ENCODE measurements at places on chromosomes 7 and 10.

- DNase-seq = no peak
These were observed 246.5 kb upstream of the MYO3A start for GRCh38 chr10:25687521-25687920.

- DNase-seq = no peak
These were observed 22.2 kb upstream of the WNT16 start for GRCh38 chr7:121306565-121306964.

GRCh38 chr7:23698822-23699221 lies 11.2 kb upstream of the STK31 start:
- DNase-seq = no peak

GRCh38 chr7:111103136-111103535 lies 12.2 kb downstream of the LRRN3 start:
- no peak for DNase-seq

DNA sequence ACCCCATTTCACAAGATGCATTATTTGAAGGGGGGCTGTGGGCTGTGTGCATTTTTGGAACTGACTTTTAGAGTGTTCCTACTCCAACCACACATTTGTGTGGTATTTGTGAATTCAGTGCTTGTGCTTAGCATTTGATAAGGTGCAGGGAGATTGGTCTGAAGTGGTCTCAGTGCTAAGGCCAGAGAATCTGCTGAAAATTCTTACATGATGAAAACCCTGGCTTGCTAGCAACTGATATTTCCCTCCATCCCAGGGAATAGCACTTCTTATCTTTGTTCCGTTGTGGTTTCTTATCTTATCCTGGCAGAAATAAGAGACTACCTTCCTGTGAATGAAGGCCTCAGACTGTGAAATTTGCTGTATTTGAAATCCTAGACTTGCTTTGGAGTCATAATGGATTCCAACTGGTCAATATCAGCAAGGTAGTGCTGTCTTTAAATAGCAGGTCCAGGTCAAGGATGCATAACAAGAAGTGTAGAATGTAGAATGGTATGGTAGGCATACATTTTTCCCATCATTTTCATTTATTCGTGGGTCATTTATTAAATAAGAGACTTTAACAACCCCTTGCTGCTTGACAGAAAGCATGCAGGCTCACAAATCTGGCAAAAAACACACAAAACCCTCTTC lies 986.9 kb downstream of the REEP3 start:
- no peak for DNase-seq

GRCh38 chr7:21327422-21328409 lies 100.2 kb upstream of the SP4 start:
- DNase-seq = no peak

DNA sequence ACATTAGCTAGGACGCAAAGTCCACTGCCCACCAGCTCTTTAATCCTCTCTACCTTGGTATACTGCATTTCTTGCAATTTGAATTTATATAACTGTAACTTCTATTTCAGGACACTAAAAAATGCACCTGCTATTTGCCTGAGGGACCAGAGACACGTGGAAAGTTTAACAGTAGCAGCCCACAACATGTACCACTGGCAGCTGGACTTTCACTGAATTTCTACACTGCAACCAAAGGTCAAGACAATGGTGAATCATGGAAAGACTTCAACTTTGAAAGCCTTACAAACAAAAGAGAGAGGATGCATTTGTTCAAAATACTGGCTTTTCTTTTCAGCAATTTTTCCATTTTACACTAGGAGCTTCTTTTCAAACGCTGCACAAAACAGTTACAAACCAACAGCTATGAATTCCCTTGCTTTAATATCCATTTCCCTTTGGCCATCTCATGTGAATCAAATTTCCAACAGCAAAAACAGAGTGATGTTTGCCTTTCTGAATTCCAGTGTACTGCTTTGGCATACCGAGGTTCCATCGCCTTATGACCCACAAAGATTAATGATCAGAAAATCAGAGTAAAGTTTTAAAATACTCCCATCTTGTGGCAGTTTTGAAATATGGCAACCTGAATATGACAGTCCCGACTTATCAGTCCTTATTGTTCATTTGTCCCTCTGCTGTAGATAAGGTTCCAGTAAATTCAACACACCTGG lies 29.9 kb upstream of the HNRNPH3 start:
- peak; percentile 16 for DNase-seq
